ENCODE measurements at places on chromosomes 11 and 22.
A peak's percentile ranks its signal among the peaks of the same experiment; 100 is the strongest.

DNA sequence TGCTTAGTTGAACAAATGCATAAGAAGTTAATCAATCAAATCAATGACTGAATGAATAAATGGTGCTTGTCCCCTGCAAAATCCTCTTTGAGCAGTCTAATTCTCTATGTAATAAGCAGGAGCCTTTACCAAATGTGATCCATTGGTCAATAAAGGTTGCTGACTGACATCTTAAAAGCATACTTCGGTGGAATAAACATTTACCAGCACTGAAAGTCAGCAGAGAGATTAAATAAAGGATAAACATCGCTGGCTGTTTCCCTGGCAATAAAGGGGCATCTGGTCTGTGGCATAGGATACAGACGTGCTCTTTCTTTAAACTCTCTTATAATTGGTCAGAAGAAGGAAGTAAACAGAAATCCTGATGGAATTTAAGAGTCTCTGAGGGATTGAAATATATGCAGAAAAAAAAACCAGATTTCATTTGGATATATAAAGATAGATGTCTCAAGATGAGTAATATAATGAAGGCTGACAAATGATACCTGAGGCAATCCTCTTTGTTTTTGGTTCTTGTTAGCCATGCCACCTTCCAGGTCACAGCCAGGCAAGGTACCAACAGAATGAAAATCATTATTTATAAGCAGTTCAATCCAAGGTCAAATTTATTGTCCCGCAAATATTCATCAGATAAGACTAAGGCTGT, 578.4 kb upstream of the CCDC90B start:
- DNase-seq = no peak

- DNase-seq = no peak
Measured at GRCh38 chr11:115705200-115705599, 201.0 kb upstream of the CADM1 start.

DNA sequence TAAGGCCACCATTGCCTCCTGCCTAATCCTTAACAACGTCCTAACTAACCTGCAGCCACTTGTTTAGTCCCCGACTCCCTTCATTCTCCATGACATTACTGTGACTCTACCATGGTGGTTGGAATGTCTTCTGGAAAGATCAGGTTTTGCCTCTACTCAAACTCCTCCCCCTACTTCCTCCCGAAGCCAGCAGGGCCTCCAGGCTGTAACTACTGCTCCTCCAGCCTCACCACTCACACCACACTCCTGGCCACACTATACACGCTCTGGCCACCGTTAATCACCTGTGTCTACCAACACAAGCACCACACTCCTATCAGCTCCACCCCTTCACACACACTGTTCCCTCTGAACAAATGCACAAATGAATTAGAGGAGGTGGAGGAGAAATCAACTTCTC, 69.2 kb downstream of the PACSIN2 start:
- peak; percentile 44 for DNase-seq

GRCh38 chr11:114685097-114685496, 6.8 kb downstream of the NXPE2 start:
- DNase-seq = no peak

Data from M059J (cell line).